Right cardiac atrium (tissue), 5 donors: ENCODE measurements at places on chromosomes 7 and 10. TPM values are rescaled to one million over a fixed set of nuclear protein-coding genes. Genes with fewer than 3 reads are reported as not detected.

DNA sequence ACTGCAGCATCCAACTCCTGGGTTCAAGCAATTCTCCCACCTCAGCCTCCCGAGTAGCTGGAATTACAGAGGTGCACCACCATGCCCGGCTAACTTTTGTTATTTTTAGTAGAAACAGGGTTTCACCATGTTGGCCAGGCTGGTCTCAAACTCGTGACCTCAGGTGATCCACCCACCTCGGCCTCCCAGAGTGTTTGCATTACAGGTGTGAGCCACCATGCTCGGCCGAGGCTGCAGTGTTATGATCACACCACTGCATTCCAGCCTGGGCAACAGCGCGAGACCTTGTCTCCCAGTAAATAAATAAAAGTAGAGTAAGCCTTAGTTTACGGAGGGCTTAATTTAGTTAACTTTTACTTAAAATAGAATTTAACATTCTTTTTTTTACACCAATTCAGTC is 23.7 kb upstream of the IGF2BP3 start:
- DNase-seq = no peak

DNA sequence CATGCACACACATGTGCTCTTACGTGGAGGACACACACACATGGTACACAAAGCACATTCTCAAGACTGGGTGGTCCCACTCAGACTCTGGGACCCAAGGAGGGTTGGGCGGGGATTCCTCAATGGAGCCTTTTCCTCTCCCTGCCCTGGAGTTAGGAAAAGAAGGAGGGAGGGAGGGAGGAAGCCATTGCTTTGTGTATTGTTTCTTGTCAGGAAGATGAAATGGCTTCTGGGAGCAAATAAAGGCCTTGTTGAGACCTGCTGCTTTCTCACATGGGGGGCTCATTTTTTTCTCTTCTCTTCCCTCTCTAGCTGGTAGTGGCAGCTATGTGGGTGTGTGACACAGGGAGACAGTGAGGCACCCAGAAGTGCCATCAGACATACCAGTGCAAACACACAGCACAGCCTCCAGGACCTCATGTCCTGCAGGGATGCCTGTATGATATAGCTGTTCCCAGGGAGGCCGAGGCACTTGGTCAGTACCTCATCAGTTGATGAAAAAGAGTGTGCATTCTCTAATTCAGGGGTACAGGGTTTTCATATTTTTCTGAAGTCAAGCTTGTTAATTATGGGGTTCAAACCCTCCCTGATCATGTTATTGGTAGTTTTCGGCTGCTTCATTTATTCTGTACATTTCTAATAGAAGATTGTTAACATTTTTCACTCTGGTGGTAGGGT is 5.7 kb downstream of the AQP1 start:
- DNase-seq = peak; percentile 11

GRCh38 chr10:46523119-46523961 is 33.1 kb downstream of the GPRIN2 start:
- peak; percentile 16 for DNase-seq

GRCh38 chr10:52762088-52762487 is 10.5 kb downstream of the MBL2 start:
- DNase-seq = no peak

- DNase-seq = no peak
These were observed 36.3 kb downstream of the AKR1C8 start for GRCh38 chr10:5148678-5149032.

DNA sequence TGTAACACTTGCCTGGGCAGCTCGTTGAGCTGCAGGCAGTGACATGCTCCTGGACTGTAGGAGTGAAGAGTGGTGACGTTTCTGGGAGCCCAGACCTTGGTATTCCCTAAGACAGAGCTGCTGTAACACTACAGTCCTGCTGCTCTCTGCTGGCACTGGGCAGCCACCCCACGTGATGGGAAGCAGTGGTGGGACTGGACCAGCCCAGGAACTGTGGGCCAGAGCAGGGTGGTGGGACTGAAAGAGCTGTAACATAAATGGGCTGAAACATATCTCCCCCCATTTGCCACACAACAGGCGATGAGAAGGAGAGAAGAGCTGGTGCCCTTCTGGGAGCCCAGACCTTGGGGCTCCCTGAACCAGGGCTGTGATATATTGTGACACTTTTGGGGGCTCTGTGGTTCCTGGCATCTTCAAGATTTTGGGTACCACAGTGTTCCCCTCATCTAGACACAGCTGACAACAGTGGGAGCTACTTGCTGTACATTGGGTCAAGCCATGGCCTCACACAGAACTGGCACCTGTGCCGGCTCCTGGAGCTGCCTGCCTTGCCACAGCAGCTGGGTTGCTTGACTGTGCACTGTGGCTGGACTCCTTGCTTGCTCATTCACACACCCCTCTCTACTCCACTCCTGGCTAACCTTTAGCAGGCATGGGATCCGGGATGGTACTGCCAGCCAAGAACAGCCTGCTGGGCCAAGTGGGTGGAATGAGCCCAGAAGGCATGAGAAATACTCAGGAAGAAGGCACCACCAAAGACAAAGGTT is 161.3 kb upstream of the PCDH15 start:
- DNase-seq = no peak

- DNase-seq = no peak
These were observed 57.1 kb downstream of the KCNMA1 start for GRCh38 chr10:77580482-77580881.

DNA sequence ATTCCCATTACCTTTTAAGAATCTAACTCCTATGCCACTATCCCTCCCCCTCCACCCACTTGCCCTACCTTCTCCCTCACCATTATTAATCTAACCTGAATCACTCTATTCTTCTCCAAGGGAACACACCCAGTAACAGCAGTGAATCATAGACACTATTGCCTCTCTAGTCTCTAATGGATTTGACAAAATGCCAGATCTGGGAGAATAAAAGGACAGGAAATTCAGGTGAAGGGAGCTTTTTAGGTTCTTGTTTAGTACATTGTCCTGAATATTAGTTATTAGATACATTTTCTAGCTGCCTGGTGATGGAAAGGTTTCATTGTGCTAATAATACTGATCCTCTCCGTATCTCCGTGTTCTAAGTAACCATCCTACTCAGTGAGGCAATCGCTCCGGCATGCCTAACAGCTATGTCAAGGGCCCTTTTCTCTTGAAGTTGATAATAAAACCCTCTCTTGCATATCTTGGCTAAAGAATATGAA is 4.1 kb upstream of the SFR1 start:
- no peak for DNase-seq

- DNase-seq = no peak
These were observed 514.7 kb upstream of the KCND2 start for GRCh38 chr7:119758254-119758653.

- no peak for DNase-seq
These were observed 149.8 kb downstream of the XPNPEP1 start for GRCh38 chr10:109773288-109774120.

DNA sequence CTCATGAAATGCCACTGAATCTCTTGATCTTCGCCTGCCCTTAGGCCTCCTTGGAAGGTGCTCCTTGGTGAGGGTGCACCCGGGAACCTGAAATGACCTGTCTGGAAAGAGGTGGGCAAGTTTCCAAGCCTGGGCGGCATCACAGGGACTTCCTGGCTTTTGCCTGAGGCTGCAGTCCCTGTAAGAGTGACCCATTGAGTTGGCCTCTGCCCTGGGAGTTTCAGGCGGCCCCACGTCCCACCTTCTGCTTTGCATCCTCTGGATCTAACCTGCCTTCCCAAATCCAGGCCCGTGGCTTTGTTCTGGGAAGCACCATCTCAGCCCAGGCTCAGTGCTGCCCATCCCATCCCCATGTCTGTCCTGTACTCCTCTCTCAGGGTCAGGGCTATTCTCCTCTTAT is 356.4 kb downstream of the RPS24 start:
- no peak for DNase-seq

GRCh38 chr7:28739128-28739527 is 219.0 kb downstream of the TRIL start:
- DNase-seq = no peak

DNA sequence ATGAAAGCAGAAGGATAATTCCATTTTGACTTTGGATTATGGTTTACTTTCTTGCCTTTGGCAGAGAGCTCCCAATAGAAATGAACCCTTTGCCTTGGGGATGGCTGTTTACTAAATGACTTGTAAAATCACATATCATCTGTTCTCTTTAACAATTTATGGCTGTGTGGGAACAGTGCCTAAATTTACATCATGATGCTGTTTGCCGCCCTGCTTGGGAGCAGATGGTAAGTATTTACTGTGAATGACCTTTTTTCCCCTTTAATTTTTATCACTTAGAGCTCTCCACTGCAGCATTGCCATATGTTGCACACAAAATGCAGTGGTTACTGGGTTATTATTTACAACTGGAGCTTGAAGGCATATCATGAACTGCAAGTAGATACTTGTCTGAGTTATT is 13.4 kb downstream of the HEPACAM2 start:
- DNase-seq = no peak

DNA sequence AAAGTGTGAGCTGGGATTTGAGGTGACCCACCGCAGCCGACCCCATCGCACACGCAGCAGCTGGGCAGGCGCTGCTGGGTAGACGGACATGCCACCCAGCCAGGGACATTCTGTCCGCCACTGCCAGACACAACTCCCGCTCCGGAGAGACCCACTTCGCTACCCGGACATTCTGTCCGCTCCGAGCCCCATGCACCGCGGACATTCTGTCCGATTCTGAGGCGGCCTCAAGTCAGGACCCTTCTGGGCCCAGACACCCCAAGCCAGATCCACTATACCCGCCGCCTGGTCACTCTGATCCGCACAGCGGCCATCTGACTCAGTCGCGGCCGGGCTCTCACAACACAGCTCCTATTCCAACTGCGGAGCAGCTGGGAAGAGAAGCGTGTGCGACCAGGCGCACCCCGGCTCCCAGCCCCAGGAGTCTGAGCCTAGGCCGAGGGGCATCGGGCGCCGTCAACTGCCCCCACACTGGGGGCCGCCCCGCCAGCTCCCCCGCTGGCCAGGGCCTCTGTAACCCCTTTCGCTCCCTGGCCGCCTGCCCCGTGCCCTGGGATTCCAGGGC is 763 bp downstream of the PITX3 start:
- DNase-seq = peak; percentile 57

PGAM2 gene
- 1,159 TPM for total RNA-seq

DNA sequence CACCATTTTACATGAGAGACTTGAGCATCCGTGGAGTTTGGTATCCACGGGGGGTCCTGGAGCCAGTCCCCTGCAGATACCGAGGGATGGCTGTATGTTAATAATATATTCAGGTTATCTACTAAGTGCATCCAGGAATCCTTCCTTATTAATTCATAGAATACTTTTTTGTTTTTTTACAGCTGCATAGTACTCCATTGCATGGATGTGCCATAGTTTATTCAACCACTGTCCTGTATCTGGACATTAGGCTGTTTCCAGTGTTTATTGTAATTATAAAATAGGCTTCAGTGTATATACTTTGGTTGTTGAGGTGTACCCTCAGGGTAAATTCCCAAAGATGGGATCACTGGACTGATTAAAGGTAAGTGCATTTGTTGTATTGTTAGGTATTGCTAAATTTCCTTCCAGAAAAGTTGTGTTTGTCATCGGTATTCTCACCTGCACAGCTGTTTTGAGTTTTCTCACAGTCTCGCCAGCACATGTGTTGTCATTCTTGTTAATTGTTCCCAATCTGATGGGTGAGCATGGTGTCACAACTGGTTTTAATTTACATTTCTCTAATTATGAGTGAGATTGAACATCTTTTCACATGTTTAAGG is 55.1 kb downstream of the INPP5F start:
- no peak for DNase-seq

GRCh38 chr7:116872026-116872425 is 9.6 kb downstream of the CAPZA2 start:
- DNase-seq = no peak

TMEM236 gene
- 0.75 TPM for total RNA-seq

DNA sequence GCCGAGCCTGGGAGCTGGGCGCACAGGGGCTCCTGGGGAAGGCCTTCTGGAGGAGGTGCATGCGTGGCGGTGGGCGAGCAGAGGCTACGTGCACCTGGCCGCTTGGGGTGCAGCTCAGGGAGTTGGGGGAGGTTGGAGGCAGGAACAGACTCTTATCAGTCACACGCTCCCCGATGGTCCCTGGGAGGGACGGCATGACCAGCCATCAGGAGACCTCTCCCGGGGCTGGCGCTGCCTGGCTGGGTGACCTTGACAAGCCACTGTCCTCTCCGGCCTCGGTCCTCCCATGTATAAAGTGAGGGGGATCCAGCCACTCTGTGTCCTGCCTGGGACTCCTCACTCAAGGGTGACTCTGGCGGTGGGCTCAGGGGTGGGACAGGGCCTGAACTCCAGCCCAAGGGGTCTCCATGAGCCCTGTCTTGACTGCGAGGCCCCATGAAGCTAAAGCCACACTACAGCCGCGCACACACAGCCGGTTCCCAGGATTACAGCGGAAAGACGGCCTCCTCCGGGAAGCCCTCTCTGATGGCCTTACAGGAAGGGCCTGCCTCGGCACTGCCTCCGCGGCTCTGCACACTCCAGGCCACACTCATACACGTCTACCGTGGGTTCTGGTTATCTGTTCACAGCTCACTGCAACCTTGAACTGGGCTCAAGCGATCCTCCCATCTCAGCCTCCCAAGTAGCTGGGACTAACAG is 2.3 kb downstream of the TMEM184A start:
- DNase-seq = no peak
